ENCODE measurements at places on chromosomes 3 and 15. TPM values are rescaled to one million over a fixed set of nuclear protein-coding genes. Genes with fewer than 3 reads are reported as not detected.

GRCh38 chr3:72844436-72844993 is 3.7 kb downstream of the SHQ1 start:
- no peaks in the 10 kb centered on the region for H3K27me3 ChIP-seq
- H3K27ac ChIP-seq, result no peak overlapping the region
- H3K4me3 ChIP-seq, result no peak overlapping the region
- peaks cover 2% of the 10 kb centered on the region for H3K36me3 ChIP-seq

- no peak for DNase-seq
- no peak overlapping the region for H3K4me3 ChIP-seq
- H3K27me3 ChIP-seq, result no peaks in the 10 kb centered on the region
- H3K4me1 ChIP-seq, result peaks cover 33% of the 10 kb centered on the region
- no peak overlapping the region for H3K27ac ChIP-seq
- H3K36me3 ChIP-seq, result no peaks in the 10 kb centered on the region
Measured at GRCh38 chr15:31359702-31360111, 33.1 kb downstream of the KLF13 start.

SLC28A1 gene
- total RNA-seq, result not detected

- no peaks in the 10 kb centered on the region for H3K4me1 ChIP-seq
- no peak overlapping the region for H3K27ac ChIP-seq
- H3K4me3 ChIP-seq, result no peak overlapping the region
Measured at GRCh38 chr15:73038220-73038619, 14.0 kb upstream of the NEO1 start.

DNA sequence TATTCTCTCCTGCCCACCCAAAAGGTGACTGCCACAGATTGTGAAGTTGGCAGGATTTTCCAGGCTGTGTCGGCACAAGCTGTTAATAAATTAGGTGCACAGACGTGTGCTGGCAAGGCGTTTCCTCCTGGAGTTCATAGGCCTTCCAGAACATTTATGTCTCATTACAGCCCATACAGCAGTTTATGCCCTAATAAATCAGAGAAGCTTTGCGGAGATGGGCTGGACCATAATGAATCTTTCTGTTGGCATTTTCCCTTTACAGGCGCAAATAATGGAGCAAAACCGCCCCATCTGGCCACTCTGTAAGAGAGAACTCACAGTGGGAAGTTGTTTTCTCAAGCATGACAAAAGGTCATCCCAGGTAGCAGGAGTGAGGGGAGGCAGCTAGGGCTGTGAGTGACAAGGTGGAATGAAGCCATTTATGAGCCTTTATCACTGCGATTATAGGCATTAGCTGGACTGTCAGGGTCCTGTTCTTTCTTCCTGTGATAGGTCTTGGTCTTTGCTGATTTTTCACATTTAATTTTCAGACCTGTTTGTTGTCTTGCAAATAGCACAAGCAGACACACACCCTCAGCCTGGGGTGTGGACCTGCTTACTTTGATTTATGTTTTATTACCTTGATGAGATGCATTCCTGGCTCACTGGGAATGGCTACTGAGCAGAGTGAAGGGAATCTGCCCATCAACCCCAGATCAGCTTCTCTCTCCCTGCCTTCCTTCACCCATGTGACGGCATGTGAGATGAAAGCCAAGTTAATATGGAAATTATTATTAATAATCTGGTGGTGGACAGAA is 257.5 kb downstream of the LRTM1 start:
- no peaks in the 10 kb centered on the region for H3K36me3 ChIP-seq
- H3K27me3 ChIP-seq, result no peaks in the 10 kb centered on the region
- peaks cover 3% of the 10 kb centered on the region for H3K4me1 ChIP-seq
- H3K27ac ChIP-seq, result no peak overlapping the region
- H3K4me3 ChIP-seq, result no peak overlapping the region

- DNase-seq, result no peak
- no peaks in the 10 kb centered on the region for H3K36me3 ChIP-seq
- no peak overlapping the region for H3K4me3 ChIP-seq
- no peaks in the 10 kb centered on the region for H3K27me3 ChIP-seq
Measured at GRCh38 chr3:119608405-119609000, 10.8 kb downstream of the PLA1A start.

GRCh38 chr3:161031134-161031533 is 74.0 kb downstream of the B3GALNT1 start:
- no peak overlapping the region for H3K27ac ChIP-seq
- H3K4me3 ChIP-seq, result no peak overlapping the region
- H3K36me3 ChIP-seq, result no peaks in the 10 kb centered on the region

- peaks cover 16% of the 10 kb centered on the region for H3K4me1 ChIP-seq
- no peak overlapping the region for H3K4me3 ChIP-seq
Measured at GRCh38 chr15:37090543-37091175, 9.7 kb downstream of the MEIS2 start.

SEMA3B gene
- 4.8 TPM for total RNA-seq

EBLN2 gene
- 3.8 TPM for total RNA-seq

ISLR2 gene
- 0.58 TPM for total RNA-seq

DNA sequence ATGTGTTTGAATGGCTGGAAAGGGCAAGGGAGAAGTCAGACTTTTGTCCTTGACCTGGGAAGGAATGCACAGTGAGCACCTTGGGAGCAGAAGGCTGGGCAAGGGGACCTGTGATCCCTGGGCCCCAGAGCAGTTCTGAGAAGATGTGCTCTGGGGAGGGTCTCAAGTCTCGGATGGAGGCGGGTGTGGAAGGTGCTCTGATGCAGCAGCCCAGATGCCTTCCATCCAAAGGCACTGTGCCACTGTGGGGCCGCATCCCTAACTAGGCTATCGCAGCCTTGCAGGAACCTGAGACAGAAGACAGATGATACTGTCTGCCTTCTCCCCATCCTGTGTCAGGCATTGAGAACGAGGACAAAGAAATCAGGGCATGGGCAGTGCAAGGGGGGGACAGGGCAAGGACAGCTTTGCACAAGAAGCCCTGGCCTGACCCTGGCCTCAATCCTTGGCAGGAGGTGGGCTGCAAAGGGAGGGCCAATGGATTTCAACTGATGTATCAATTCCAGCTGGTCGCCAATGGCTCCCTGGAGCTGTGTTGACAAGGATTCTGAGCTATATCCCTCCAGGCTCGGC is 14.6 kb upstream of the PRKCD start:
- no peaks in the 10 kb centered on the region for H3K27me3 ChIP-seq
- no peak overlapping the region for H3K4me3 ChIP-seq
- no peaks in the 10 kb centered on the region for H3K4me1 ChIP-seq
- no peaks in the 10 kb centered on the region for H3K36me3 ChIP-seq
- no peak for DNase-seq
- no peak overlapping the region for H3K27ac ChIP-seq

- H3K4me1 ChIP-seq, result no peaks in the 10 kb centered on the region
- H3K36me3 ChIP-seq, result no peaks in the 10 kb centered on the region
- H3K27ac ChIP-seq, result no peak overlapping the region
- no peak for DNase-seq
- 0 out of 2 replicates have a peak, but pooled peaks cover under 1% of the 10 kb centered on the region for H3K27me3 ChIP-seq
Measured at GRCh38 chr3:56806407-56806806, 4.7 kb upstream of the ARHGEF3 start.

PRR23C gene
- total RNA-seq, result not detected

GRCh38 chr3:129025691-129026435 is 24.8 kb downstream of the EFCC1 start:
- H3K27me3 ChIP-seq, result peaks cover 17% of the 10 kb centered on the region
- no peak overlapping the region for H3K27ac ChIP-seq
- H3K4me1 ChIP-seq, result no peaks in the 10 kb centered on the region

CEMIP gene
- total RNA-seq, result 0.60 TPM

- no peaks in the 10 kb centered on the region for H3K4me1 ChIP-seq
- no peak overlapping the region for H3K27ac ChIP-seq
- no peak overlapping the region for H3K4me3 ChIP-seq
- H3K27me3 ChIP-seq, result no peaks in the 10 kb centered on the region
- DNase-seq, result no peak
Measured at GRCh38 chr3:108123326-108123725, 32.5 kb upstream of the CD47 start.

- H3K4me1 ChIP-seq, result no peaks in the 10 kb centered on the region
- peaks cover 4% of the 10 kb centered on the region for H3K36me3 ChIP-seq
- H3K4me3 ChIP-seq, result no peak overlapping the region
- DNase-seq, result no peak
Measured at GRCh38 chr15:81312790-81313543, 11.0 kb downstream of the STARD5 start.

TEX9 gene
- total RNA-seq, result 12.3 TPM

Data from H1 (cell line).